ENCODE measurements at places on chromosomes 5 and 9.

- no peak for DNase-seq
These were observed 102.2 kb downstream of the CETN3 start for GRCh38 chr5:90307322-90307721.

- no peak for DNase-seq
These were observed 77.4 kb downstream of the MSX2 start for GRCh38 chr5:174801798-174802197.

DNA sequence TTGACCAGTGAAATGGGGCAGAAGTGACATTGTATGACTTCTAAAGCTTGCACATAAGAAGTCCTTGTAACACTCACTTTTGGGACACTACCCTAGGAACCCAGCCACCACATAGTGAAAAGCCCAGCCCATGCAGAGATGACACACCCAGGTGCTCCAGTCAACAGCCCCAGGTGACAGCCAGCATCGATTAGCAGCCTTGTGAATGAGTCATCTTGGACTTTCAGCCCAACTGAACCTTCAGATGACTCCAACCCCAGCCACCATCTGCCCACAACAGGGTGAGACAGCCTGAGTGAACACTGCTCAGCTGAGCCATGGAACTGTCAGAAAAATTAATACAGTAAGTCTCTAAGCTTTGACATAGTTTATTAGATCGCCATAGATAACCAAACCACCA is 458.6 kb downstream of the ZSWIM6 start:
- no peak for DNase-seq

GRCh38 chr9:105083256-105083655 is 155.3 kb upstream of the ABCA1 start:
- no peak for DNase-seq

DNA sequence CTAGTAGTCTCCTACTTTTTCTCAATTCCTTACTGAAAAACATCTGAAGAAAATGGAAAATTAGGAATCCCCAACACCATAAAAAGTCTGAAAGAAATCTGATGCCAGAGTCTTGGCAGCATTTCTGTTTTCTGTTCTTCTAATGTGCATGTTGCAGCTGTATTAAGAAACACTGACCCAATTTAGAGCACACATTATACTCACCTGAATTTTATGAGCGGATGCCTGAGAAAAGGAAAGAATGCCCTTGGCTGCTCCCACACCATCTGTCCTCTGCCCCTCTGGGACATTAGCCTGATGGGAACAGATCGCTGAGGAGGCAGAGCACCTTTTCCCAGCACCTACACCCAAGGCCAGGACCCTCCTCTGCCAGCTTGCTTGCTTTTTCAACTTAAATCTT is 14.1 kb upstream of the ANP32B start:
- DNase-seq = no peak

GRCh38 chr5:173201636-173202265 is 33.3 kb downstream of the NKX2-5 start:
- DNase-seq = no peak

GRCh38 chr5:172111852-172112225 is 76.2 kb downstream of the STK10 start:
- peak; percentile 64 for DNase-seq

DNA sequence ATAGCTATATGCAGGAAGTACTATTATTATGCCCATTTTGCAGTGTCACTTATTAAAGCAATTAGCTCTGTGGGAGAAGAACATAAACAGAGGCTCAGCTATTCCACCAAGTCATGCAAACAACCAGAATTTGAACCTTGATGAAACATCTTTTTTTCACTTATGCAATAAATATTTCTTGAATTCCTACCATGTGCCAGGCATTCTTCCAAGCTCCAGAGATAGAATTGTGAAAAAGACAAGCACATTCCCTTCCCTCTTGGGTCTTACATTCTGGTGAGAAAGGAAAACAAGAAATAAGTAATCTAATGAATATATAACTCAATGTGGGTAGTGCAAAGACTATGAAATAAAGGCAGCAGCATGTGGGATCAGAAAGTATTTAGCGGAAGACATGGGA is 32.1 kb upstream of the ADRB2 start:
- no peak for DNase-seq

DNA sequence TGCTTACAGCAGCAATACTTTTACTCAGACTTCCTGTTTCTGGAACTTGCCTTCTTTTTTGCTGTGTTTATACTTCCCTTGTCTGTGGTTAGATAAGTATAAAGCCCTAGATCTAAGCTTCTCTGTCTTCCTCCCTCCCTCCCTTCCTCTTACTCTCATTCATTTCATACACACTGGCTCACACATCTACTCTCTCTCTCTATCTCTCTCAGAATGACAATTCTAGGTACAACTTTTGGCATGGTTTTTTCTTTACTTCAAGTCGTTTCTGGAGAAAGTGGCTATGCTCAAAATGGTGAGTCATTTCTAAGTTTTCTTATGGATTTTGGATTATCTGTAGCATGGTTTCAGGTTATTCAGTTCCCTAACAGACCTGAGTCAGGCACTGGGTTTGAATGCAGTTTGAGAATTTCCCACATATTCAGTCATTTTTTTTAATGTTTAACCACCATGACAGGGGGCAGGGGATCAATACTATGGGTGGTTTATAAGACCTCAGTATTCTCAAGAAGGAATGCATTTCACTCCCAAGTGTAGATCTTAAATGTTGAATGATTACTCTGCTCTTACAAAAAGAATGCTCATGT is at the start of gene IL7R:
TSS of gene IL7R (plus strand) at position 127 of the 587 bp plus-strand sequence. CDS start at position 214, 87 bp downstream.
- DNase-seq = peak; percentile 21

DNA sequence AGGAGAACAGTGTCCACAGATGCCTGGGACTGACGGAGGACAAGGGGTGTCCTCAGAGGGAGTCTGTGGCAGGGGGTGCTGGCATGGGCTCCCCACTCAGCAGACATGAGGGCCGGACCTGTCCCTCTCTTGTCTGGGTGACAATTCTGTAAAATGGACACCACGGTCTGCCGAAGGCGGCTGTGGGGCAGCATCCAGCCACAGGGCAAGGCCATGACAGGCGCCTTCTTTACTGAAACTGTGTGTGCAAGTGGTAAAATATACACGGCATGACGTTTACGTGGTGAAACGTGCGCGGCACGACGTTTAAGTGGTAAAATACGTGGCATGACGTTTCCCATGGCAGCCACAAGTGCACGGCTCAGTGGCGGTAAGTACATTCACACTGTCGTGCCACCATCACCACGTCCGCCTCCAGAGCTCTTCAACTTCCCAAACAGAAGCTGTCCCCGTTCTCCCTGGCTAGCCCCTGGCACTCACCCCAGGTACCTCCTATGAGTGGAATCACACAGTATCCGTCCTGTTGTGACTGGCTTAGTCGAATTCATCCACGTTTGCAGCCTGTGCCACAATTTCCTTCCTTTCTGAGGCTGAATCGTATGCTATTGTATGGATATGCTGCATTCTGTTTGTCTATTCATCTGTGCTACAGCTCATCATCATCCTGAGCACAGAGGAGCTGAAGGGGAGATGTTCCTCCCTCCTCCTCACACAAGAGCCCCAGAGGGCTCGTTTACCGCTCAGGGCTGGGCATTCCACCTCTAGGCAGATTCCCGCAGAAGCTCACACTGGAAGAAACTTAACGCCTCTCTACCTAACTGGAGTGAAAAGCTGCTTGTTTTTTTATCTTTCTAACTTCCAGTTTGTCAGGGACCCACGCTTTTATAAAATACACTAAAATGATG is 52.5 kb downstream of the COL23A1 start:
- DNase-seq = no peak

- DNase-seq = no peak
These were observed 639.0 kb upstream of the TYRP1 start for GRCh38 chr9:12054235-12054634.

- DNase-seq = no peak
These were observed 10.7 kb upstream of the CORO2A start for GRCh38 chr9:98203153-98203552.

- no peak for DNase-seq
These were observed 11.9 kb downstream of the GTF3C5 start for GRCh38 chr9:133042676-133043075.

DNA sequence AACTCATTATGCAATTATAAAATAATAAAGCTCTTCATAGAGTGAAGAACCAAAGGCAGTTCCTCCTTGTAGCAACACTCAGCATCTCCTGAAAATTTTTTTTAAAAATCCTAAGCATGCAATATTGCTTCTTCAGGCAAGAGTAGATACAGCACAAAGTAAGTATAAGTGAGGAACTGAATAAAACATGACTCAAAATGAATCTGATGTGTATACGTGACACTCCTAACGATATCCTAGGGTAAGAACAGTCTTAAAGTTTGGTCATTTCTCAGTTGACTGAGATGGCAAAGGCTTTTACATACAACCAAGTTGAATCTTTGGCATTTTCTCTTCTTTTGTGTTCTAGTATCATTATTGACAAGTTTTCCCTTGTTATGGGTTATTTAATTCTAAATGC is 41.1 kb upstream of the AOPEP start:
- DNase-seq = no peak

All from dermis microvascular lymphatic vessel endothelial cell (primary cell).